Muscle of back (tissue), 13 donors: ENCODE measurements at places on chromosomes 6 and 20. TPM values are rescaled to one million over a fixed set of nuclear protein-coding genes. Genes with fewer than 3 reads are reported as not detected.

DNA sequence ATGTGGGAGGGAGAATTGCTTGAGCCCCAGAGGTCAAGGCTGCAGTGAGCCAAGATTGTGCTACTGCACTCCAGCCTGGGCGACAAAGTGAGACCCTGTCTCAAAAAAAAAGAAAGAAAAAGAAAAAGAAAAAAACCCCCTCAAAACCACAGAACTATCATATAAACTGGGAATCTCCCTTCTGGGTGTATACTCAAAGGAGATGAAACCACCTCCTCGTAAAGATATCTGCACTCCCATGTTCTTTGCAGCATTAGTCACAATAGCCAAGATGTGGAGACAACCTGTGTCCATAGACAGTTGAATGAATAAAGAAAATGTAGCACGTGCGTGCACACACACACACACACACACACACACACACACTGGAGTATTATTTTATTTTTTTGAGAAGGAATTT, 8.5 kb upstream of the AFG1L start:
- DNase-seq = no peak

DNA sequence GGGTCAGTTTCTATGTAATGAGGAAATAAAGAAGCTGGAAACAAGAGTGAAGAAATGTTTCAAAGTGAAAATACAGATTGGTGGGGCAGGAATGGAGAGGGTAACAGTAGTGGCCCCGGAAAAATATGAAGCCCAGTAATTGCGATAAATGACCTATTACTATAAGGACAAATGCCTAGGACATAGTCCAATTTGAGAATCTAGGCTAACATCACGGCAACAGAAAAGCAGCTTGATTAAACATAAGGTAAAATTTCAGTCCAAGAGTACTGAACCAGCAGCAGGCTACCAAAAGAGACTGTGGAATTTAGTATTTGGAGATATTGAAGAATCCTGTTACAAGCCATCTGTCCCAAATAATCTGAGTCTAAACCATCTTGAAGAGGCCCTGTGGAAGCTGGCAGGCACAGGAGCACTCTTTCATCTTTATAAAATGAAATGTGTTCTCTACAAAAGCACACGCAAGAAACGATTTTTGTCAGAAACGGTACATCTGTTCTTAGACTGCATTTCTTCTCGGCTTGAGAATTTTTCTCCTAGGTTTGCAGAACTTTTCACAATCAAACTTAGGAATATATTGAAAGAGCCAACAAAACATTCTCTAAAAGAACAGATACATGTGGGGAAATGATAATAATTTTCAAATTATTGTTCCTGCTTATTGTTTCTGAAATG, 49.3 kb downstream of the ELOVL5 start:
- DNase-seq = no peak

DNA sequence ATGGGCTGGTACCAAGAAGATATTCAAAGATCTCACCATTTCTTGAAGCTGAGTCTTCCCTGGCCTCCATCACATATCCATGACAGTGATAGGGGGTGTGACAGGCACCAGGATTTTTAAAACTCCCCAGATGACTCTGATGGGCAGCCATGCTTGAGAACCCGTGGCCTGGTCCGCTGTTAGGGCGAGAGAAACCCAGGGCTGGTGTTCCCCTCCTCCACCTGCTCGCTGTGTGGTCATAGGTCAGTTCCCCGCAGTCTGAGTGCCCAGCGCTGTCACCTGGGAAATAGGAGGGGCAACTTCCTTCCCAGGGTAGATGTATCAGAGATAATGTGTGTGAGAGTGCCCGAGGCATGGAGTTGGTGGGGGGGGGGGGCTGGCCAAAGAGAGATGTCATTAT, 50.9 kb downstream of the TMEM242 start:
- DNase-seq = no peak

DNA sequence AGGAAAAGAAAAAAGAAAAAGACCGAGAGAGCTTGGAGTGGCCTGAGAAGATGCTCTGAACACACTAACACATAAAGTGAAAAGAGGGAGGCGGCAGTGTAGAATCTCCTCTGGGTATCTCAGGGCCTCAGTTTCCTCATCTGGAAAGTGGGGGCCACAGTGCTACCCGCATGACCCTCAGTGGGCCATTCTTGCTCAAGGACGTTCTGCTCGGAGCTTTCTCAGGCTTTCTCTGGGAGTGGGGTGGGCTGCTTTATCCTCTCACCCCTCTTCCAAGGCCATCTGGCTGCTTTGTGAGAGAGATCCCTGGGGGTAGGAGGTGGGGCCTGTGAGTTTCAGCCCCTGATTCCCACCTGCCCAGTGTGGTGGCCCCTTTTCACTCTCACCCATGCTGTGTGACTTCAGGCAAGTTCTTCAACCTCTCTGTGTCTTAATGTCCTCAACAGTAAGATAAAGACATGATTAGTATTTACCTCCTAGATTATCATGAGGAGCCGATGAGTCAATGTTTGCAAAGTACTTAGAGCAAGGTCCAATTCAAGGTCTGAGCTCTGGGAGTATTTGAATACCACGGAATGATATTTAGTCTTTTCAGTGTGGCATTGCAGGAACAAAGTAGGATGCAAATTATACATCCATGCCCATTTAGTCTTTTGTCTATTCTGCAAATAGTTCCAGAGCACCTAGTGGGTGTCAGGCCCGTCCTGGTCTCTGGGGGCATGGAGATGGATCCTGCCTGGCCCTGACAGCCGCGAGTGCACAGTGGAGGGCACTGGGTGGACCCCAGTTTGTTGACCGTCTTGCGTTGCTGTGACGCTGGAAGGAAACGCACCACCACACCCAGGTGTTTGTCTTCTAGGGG, 34.3 kb downstream of the SRC start:
- DNase-seq = no peak

Gene RHAG
- polyA plus RNA-seq = 1.5 TPM

DNA sequence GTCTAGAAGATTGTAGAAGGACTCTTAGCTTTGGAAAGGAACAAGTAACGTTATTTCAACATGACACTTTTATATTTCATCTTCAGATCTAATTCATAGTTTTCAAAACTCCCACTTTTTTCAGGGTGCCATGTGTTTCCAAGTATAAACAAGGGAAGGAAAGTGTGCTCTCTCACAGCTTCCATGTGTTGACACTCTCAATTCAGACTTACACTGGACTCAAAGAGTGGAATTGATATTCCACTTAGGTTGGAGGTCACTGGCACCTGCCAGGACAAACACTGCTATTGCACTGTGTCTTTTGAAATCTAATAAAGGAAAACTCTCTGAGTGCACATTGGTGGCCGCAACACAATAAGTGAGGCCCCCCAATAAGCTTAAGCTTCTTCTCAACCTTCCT, 22.5 kb upstream of the SAMD3 start:
- DNase-seq = no peak

- DNase-seq = no peak
These were observed 4.0 kb downstream of the UCKL1 start for GRCh38 chr20:63952210-63952535.

DNA sequence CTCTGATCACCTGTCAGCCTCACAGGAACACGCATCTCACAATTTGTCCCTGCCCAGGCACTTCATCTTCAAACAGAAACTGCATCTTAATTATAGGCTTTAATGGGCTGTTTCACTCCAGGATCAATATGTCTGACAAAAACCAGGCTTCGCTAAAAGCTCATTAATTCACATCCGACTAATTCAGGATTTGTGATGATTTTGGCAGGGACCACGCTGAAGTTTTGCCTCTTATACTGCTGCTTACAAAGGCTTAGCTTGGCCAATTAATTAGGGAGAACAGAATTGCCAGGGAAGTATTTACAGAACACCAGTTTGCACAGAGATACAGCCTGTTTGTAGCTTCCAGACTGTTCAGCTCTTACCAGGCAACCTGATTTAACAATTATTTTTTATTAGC, 541.0 kb upstream of the SPTLC3 start:
- DNase-seq = no peak

Gene PBOV1
- polyA plus RNA-seq = not detected

DNA sequence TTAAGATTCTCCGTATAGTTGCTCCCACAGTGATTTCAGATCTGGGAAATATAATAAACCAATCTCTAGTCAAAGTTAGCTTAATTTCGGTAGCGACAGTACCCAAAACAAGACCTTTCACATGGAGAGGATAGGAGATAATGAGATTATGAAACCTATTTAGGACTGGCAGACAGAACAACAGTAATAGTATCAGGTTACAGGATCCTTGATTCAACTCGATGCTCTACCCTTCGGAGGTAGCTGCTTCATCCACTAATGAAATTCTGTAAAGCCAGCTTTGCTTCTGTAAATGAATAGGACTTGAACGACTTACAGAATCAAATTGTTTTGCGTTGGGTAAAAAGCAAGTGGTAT, 534 bp upstream of the AKIRIN2 start:
- DNase-seq = no peak

Gene TNFRSF6B
- polyA plus RNA-seq = 0.22 TPM

DNA sequence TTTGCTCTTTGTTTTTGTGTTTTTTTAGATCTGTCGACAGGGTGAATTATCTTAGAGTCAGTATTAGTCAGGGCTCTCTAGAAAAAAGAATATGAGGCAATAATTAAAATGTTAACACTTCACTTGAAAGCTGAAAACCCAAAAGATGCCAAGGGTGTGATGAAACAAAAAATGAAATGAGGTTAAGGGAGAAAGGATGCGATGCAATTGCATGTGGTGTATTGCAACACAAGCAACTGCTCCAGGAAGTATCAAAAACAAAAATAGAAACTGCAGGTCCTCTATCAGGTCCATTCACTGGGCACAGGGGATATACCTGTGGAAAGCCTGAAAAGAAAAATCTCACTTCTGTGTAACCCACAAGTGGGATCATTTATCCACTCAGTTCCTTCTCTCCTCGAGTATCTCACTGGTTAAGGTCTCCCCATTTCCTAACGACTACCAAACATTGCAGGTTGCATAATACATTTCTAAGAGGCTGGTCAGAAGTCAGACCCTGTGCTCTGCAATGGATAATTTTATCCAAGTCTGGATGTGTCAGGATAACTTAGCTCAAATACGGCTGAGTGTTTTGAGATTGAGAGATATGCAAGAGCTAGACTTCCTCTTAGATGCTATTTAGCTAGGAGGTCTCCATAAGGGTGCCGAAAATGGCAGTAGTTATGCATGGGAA, 257.7 kb upstream of the GJE1 start:
- DNase-seq = no peak

DNA sequence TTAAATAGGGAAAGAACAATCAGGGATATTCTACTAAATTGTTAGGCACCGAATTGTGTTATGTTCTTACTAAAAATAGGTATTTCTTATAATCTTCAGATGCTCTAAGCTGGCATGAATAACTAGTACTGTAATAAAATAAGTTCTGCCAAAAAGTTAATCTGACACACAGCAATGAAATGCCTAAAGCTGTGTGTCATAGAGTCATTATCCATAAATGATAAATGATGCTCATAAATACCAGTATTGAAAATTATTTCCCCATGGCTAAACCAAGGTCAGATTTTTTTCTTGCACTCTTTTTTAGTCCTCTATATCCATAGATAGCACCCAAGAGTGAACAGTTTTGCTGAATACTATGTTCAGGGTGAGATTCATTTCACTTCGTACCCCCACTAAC, 11.7 kb upstream of the PRIM2 start:
- peak; percentile 48 for DNase-seq

DNA sequence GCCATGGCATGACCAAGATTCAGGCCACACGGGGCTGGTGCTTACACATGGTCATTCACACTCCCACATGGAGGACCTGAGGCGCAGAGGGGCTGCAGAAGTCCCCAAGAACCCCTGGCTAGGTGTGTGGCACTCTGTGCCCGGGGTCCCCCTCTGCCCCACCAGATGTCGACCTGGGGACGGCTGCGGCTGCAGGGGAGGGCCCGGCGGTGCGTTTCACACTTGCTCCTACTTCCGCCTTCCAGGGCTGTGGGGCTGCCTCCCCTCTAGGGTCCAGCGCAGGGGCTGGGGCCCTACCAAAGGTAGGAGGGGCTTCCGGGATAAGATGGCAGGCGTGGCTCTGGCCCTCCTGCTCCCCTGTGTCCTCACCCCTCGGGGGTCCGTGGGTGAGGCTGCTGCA, 81.1 kb upstream of the SLCO4A1 start:
- no peak for DNase-seq

DNA sequence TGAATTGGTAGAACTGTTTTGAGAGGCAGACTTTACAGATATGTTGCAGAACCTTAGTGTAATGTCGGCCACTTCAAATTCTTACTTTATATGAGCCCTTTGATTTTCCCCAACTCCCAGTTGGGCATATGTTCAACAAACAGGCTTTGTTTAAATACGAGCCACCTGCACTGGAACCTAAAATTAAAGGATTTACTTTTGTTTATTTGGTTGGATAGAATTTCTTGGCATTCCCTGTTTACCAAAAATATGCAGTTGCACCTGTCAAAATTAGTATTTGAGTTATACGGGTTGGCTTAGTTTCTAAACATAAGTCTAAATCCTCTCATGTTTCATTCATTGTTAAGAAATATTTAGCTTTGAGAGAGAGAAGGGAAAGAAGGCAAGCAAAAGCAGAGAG, 2.4 kb upstream of the GLYATL3 start:
- peak; percentile 2 for DNase-seq
